T-helper 17 cell (primary cell): ENCODE measurements at places on chromosomes 5 and 9. TPM values are rescaled to one million over a fixed set of nuclear protein-coding genes. Genes with fewer than 3 reads are reported as not detected.
A peak's percentile ranks its signal among the peaks of the same experiment; 100 is the strongest.

The CARD9 gene
- 0.86 TPM for total RNA-seq

The BASP1 gene
- total RNA-seq: 2.4 TPM

GRCh38 chr9:673966-674526 is 167.5 kb upstream of the DMRT1 start:
- no peak overlapping the region for H3K27ac ChIP-seq
- H3K36me3 ChIP-seq: peaks cover 4% of the 10 kb centered on the region

GRCh38 chr5:180724944-180725343 is 14.9 kb downstream of the OR2Y1 start:
- H3K27me3 ChIP-seq: peaks cover 59% of the 10 kb centered on the region
- DNase-seq: no peak
- H3K4me3 ChIP-seq: no peak overlapping the region
- H3K36me3 ChIP-seq: no peaks in the 10 kb centered on the region
- no peak overlapping the region for H3K27ac ChIP-seq

DNA sequence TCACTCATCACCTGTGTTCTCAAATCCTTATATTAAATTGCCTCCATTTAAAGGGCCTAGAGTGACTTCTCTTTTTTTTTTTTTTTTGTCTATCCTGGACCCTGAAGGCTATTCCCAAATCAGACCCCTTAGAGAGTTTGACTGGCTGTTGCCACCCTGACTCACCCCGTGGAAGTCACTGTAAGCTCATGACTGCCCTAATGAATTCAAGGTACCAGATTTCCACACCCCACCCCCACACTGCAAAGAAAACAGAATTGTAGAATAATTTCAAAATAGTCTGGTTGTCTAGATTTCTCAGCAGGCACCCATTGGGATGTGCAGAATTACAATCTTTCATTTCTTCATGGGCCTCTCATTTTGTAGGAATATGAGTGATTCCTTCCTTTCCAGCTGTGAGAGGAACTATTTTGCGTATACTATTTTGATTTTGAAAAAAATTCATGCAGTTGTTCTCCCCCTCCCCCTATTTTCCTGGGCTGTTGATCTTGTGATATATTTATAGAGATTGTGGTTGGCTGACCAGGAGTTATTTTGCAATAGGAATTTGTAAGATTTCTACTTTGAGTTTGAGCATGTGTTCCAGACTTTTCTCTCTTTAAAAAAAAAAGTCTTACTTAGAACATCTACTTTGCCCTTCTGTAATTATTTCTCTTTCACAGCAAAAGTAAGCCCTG is 79.1 kb downstream of the ZNF618 start:
- DNase-seq: no peak
- no peak overlapping the region for H3K27ac ChIP-seq
- H3K4me1 ChIP-seq: peaks cover 6% of the 10 kb centered on the region
- H3K36me3 ChIP-seq: peaks cover 2% of the 10 kb centered on the region

DNA sequence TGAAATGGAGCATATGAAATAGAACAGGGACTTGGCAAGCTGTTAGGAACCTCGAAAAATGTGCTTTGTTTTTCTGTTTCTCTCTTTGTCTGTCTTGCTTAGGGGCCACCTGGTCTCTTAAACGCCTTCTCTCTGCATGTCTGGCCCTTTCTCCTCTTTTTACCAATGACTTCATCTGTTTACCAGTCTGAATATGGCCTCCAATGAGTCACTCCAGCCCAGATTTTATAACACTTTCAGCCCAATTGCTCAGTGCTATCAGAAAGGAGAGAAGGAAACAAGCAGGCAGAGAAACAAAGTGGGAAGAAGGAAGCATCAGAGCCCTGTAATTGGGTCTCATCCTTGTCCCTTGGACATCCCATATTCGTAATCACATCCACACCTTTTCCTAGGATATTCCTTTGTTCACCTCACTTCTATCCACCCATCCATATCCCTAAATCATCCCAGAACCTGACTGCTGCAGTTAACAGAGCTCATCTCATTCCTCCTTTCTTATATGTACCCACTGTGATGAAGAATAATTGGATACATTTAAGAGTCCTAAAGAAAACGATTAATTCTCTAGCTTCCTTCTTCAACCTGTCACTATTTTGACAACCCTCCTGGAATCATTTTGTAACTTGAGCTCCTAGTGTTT is 151.8 kb upstream of the GPR151 start:
- no peaks in the 10 kb centered on the region for H3K27me3 ChIP-seq
- no peak overlapping the region for H3K4me3 ChIP-seq
- no peak for DNase-seq

DNA sequence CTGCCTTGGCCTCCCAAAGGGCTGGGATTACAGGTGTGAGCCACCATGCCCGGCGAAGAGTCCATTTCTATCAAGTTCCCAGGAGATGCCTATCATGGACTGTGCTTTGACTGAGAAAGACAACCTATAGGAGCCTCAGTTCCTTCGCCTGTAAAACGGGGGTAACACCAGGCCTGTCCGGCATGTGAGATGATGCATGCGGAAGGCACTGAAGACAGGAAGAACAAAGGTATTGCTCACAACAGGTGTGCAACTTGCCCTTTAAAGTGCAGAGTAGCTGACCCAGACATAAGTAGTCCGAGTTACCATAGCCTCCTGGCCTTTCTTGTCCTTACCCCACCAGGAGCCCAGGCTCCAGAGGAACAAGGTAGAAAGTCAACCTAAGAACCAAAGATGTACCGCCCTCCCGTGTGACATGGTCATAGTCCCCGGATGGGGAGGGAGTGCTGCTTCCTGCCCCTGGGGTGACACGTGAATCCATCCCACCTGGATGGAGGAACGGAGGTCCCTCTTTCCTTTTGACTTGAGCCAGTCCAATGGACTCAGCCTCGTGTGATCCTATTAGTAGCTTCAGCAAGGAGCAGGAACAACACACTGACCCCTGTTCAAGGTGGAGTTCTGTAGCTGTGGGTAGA is 60.3 kb downstream of the HSPA4 start:
- H3K36me3 ChIP-seq: no peaks in the 10 kb centered on the region
- no peaks in the 10 kb centered on the region for H3K27me3 ChIP-seq
- no peak overlapping the region for H3K4me3 ChIP-seq
- no peak overlapping the region for H3K27ac ChIP-seq
- H3K4me1 ChIP-seq: peaks cover 18% of the 10 kb centered on the region
- DNase-seq: no peak

DNA sequence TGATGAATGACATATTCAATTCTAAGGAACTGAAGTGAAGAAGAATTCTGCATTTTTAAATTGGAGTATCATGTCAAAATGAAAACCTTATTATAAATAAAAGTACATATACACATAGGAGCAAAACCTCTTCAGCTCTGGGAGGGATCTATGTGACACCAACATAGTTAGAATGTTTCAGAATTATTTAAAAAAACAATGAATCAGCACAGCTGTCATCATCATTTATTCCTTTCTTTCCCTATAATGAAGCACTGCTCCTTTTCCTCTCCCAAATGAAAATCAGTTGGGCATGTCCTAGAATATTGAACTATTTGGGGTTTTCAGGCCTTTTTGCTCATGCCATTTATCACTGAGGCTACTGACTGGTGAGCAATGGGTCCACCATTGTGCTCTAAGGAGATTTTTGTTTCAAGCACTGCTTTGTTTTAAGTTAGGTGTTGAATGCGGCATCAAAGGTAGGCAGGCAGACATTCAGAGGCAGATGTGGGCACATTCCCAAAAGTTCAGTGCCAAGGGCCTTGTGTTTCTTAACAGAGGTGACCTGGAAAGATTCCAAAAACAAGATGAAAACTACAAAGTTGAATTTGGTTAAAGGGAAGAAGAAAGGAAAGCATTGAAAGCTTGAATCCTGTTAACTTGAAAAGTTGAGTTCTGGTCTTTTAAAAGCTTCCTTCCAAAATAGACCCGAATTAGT is 126.4 kb upstream of the ADAMTSL1 start:
- no peaks in the 10 kb centered on the region for H3K36me3 ChIP-seq
- no peak overlapping the region for H3K27ac ChIP-seq
- DNase-seq: no peak
- peaks cover 14% of the 10 kb centered on the region for H3K27me3 ChIP-seq
- H3K4me3 ChIP-seq: no peak overlapping the region

DNA sequence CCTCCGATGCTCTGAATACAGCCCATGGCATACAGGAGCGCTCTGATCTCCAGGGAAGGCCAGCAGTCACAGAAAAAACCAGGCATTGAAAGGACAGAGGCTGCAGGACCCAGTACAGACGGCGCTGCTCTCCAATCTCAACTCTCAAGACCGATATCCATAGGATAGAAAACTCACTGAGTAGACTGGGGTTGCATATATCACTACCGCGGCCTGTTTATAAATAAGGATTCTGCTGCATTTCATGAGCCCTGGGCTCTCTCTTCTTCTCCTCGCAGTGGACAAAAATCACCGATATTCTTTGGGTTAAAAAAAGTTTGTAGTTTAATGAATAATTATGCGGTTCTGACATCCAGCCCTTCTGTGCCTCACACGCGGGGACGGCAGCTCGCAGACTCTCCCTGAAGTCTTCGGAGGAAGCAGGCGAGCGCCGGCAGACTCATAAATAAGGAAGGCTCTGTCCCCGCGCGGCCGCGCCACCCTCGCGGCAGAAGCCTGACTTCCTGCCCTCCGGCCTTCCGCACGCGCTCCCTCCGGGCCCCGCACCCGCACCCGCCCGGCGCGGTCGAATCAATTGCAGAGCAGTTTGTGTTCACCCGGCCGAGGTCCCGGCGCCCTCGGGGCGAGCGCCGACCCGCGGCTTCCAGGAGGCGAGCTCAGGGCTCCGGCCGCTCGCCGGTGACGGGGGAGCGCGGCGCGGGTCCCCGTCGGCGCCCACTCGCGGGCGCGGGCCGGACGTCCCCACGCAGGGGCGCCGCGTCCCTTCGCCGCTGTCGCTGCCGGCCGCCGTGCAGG is at the start of gene FAM78A:
FAM78A (minus strand) TSS at position 417 of the 795 bp plus-strand sequence; CDS start at position 86, 331 bp downstream.
- peaks cover 36% of the 10 kb centered on the region for H3K4me1 ChIP-seq
- H3K27me3 ChIP-seq: no peaks in the 10 kb centered on the region
- peak within 1 kb of the TSS; percentile 99 for H3K27ac ChIP-seq
- peak; percentile 26 for DNase-seq

DNA sequence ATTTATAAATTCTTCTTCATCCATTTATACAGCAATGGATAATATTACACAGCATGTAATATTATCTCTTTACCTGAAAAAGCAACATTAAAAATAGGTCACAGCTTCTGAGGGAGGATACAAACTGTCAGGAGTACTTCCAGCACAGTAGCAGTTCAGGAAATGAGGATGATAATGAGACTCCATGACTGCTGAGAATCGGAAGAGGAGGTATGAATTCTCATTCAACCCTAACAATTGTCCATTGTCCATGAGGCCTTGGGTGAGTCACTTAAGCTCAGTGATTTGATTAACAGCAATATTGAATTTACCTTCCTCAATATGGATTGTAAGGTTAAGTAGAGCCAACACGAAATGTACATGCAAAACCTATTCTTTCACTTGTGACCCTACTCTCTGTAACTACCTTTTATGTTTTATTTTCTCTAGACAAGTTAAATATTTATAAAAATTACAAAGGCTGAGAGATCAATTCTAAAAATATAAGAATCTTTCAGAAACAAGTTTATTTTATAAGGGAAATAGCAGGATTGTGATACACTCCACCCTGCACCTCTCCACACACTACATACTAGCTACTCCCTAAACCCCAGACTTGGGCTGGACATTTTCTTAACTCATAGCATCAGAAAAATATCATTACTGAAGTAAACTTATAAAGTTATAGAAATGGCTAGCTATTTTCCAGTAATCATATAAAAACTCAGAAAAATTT is 159.1 kb upstream of the ACOT12 start:
- no peak overlapping the region for H3K27ac ChIP-seq
- H3K36me3 ChIP-seq: peaks cover 3% of the 10 kb centered on the region
- no peak for DNase-seq
- H3K4me3 ChIP-seq: no peak overlapping the region
- H3K4me1 ChIP-seq: peaks cover 12% of the 10 kb centered on the region

GRCh38 chr9:131148966-131149687 is 23.7 kb downstream of the NUP214 start:
- DNase-seq: no peak
- peaks cover 20% of the 10 kb centered on the region for H3K36me3 ChIP-seq
- peak overlapping the region; percentile 51 for H3K27ac ChIP-seq
- no peaks in the 10 kb centered on the region for H3K27me3 ChIP-seq

DNA sequence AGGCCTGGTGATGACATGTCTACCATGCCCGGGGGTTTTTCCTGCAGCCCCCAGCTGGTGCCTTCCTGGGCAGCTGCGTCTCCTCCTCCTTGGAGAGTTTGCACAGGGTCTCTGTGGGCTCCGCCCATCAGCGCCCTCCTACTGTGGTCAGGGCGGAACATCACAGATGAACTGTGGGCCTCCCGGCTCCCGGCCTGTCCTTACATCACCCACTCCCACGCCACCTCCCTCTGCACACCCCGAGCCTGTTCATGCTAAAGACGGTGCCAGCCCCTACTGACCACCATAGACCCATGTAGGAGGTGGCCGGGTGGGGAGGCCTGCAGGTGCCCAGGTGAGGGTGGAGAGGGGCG is 12.6 kb downstream of the GPSM1 start:
- no peaks in the 10 kb centered on the region for H3K36me3 ChIP-seq
- H3K4me1 ChIP-seq: no peaks in the 10 kb centered on the region
- DNase-seq: no peak
- H3K4me3 ChIP-seq: peak overlapping the region; percentile 45
- no peaks in the 10 kb centered on the region for H3K27me3 ChIP-seq

- peaks cover 2% of the 10 kb centered on the region for H3K36me3 ChIP-seq
- H3K4me3 ChIP-seq: no peak overlapping the region
- peaks cover 38% of the 10 kb centered on the region for H3K27me3 ChIP-seq
- no peaks in the 10 kb centered on the region for H3K4me1 ChIP-seq
Measured at GRCh38 chr5:171667341-171668096, 118.1 kb upstream of the SMIM23 start.

GRCh38 chr5:170138273-170138672 is 32.6 kb downstream of the FOXI1 start:
- no peaks in the 10 kb centered on the region for H3K36me3 ChIP-seq
- H3K4me3 ChIP-seq: no peak overlapping the region
- peaks cover 2% of the 10 kb centered on the region for H3K4me1 ChIP-seq
- no peak overlapping the region for H3K27ac ChIP-seq
- peaks cover 32% of the 10 kb centered on the region for H3K27me3 ChIP-seq

DNA sequence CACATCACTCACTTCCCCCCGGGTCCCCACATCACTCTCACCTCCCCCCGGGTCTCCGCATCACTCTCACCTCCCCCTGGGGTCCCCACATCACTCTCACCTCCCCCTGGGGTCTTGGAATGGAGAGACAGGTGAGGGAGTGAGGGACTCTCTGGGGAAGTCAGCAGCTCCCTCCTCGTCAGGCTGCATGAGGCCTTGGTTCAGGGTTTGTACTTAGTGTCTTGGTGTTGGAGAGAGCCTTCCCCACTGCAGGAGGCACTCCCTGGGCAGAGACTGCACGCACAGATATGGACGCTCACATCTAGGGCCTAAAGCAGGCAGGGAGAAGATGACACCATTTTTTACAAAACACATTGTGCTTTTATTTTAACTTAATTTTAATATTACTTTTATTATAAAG is 56.5 kb upstream of the IRX4 start:
- H3K4me3 ChIP-seq: no peak overlapping the region
- no peaks in the 10 kb centered on the region for H3K36me3 ChIP-seq
- no peak for DNase-seq
- H3K27me3 ChIP-seq: peaks cover 55% of the 10 kb centered on the region
